ENCODE measurements at places on chromosomes 1 and 21.

GRCh38 chr1:78565393-78565792 lies 54.9 kb upstream of the IFI44L start:
- DNase-seq: no peak

- DNase-seq: no peak
Measured at GRCh38 chr1:181144238-181144637, 55.7 kb downstream of the IER5 start.

GRCh38 chr1:172970186-172970585 lies 80.6 kb downstream of the TNFSF18 start:
- DNase-seq: no peak

DNA sequence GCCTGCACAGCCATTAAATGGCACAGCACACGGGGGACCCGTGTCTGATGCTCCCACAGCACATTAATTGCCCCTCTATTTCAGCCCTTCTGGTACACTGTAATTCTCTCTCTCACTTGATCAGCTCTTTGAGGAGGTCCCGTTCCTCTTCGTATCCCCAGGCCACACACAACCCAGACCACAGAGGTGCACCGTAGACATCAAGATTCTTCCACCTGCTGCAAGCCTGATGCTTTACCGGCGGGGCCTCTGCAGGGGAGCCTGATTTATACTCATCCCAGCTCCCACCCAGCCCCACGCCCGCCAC lies 759 bp downstream of the SMYD3 start:
- DNase-seq: no peak

DNA sequence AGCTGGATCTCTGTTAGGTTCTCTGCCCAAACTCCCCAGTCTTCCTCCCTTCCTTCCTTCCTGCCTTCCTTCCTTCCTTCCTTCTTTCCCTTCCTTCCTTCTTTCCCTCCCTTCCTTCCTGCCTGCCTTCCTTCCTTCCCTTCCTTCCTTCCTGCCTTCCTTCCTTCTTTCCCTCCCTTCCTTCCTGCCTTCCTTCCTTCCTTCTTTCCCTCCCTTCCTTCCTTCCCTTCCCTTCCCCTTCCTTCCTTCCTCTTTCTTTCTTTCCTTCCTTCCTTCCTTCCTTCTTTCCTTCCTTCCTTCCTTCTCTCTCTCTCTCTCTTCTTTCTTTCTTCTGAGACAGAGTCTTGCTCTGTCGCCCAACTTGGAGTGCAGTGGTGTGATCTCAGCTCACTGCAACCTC lies 8.7 kb upstream of the LSM10 start:
- DNase-seq: no peak

DNA sequence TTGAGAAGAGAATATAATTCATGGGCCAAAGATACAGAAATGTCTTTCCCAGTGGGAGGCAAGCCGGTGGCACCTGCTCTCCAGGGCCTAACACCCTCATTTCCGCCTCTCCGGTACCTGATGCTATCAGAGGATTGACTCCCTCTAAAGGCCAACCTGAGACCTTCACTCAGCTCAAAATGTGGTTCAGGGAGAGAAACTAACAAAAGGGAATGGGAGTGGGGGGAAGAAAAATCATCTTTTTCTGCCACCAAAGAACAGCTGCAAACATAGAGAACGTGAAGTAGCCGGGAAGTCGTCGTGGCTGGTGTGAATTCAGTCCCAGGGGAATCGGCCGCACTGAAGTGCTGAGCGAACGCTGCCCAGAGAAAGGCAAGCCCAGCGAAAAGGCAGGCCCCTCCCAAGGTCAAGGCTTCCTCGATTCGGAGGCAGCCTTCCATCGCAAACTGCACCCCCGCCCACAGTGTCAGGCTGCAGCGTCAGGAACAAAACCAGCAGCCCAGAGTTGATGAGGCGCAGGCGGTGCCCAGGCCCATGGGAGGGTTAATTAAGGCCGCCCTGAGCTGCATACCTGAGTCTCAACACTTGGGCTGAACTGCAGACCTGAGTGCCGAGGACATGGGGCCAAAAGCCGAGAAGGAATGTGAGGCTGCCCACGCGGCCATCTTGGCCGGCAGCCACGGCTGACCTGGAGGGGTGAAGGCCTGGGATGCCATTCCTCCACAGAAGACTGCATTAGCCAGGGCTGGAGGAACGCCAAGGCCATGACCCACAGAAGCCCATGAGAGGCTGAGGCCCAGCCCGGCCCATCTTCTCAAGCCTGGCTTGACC lies 160.2 kb downstream of the PSMG1 start:
- peak; percentile 99 for DNase-seq

DNA sequence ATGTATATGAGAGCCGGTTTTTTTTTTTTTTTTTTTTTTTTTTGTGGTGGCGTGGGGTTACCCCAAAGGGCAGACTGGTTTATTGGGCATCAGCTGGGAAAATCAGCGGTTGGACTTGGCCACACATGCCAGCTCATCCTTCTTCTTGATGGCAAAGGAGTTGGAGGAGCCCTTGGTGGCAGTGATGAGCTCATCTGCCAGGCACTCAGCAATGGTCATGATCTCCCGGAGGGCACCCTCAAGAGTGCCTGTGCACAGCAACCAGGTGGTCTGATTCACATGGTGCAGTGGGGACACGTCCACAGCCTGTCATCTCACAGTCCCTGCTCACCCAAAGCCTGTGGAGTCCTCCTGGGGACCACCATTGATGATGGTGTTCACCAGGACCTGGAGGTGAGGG lies 62.0 kb downstream of the MRPS6 start:
- DNase-seq: no peak
